ENCODE measurements at places on chromosomes 3 and 15.

- no peaks in the 10 kb centered on the region for H3K4me1 ChIP-seq
- H3K36me3 ChIP-seq, result no peaks in the 10 kb centered on the region
- no peak overlapping the region for H3K4me3 ChIP-seq
- no peak for DNase-seq
- no peaks in the 10 kb centered on the region for H3K27me3 ChIP-seq
- H3K27ac ChIP-seq, result no peak overlapping the region
Measured at GRCh38 chr3:51295625-51296024, 89.5 kb upstream of the MANF start.

DNA sequence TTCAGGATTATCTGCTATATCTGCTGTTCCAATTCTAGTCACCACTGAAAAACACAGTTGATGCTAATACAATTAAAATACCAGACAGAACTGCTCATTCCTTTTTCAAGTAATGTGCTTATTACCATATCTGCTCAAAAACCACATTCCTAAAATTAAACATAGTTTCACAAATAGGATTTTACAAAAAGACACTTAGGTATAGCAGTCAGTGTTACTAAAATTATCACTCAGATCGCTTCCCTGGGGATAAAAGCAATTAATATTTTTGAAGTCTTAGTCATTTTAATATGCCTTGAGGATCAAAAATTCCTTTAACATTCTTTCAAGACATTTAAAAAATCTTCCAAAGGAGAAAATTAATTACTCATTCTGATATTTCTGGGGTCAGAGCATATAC, 71.5 kb downstream of the RAD18 start:
- H3K4me1 ChIP-seq, result no peaks in the 10 kb centered on the region
- H3K4me3 ChIP-seq, result no peak overlapping the region
- H3K36me3 ChIP-seq, result no peaks in the 10 kb centered on the region
- no peaks in the 10 kb centered on the region for H3K27me3 ChIP-seq
- DNase-seq, result no peak

DNA sequence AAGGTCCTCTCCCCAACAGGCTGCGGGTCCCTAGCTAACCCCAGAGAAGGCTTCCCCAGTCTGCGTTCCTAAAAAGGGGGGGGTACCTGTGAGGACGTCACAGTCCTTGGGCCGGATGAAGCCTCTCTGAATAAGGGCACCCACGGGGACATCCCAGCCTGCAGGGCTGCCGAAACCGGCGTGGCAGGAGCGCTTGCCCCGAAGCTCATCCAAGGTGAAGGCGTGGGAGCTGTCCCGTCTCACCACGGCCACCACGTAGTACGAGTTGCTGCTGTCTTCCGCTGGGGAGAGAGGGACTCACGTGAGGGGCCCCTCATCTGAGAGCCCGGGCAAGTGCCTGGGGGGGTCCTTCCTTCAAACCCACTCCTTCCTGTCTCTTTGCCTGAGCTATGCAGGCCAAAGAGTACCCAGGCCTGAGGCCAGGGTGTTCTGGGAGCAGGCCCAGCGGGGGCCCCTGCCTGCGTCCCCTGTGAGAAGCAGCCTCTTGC, 20.0 kb downstream of the MELTF start:
- DNase-seq, result no peak
- H3K27me3 ChIP-seq, result no peaks in the 10 kb centered on the region
- no peaks in the 10 kb centered on the region for H3K4me1 ChIP-seq

DNA sequence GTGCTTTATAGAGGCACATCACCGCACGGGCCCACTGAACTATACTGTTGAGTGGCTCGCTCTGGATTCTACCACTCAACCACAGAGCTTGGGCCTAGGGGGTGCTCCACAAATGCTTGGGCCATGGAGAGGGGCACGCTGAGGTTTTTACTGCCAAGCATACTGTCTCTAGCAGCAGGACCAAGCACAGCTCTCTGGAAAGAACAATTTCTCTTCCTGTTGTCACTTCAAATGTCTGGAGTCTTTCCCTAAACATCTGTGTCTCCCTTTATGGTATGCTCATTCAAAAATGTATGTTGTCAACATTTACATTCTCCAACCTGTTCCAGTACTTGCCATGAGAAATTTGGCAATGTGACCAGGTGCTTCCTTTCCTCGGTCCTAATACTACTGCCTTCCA, 114.7 kb upstream of the TPM1 start:
- no peaks in the 10 kb centered on the region for H3K36me3 ChIP-seq
- H3K4me3 ChIP-seq, result no peak overlapping the region
- H3K27me3 ChIP-seq, result no peaks in the 10 kb centered on the region
- no peak for DNase-seq
- H3K27ac ChIP-seq, result no peak overlapping the region

All from esophagus squamous epithelium (tissue), 5 donors.